ENCODE measurements at places on chromosomes 12 and 14. TPM values are rescaled to one million over a fixed set of nuclear protein-coding genes. Genes with fewer than 3 reads are reported as not detected.

Gene CLEC4E
- not detected for total RNA-seq

Gene DLGAP5
- total RNA-seq: 149 TPM

Gene ACADS
- 7.6 TPM for total RNA-seq

Gene KLRC4
- total RNA-seq: not detected

Gene RNU7-1
- total RNA-seq: not detected

Gene NFATC4
- total RNA-seq: 20.2 TPM

Gene LGMN
- total RNA-seq: 73.2 TPM

Gene APOLD1
- 3.1 TPM for total RNA-seq

Gene RPS6KA5
- 8.5 TPM for total RNA-seq

Gene JAG2
- total RNA-seq: 37.5 TPM

Gene CMA1
- total RNA-seq: not detected

Gene ARG2
- 31.1 TPM for total RNA-seq

Gene LBHD2
- total RNA-seq: not detected

Gene TTC5
- total RNA-seq: 17.7 TPM

Gene KRT82
- total RNA-seq: not detected
